ENCODE measurements at places on chromosomes 1 and 21. TPM values are rescaled to one million over a fixed set of nuclear protein-coding genes. Genes with fewer than 3 reads are reported as not detected.

- DNase-seq = peak; percentile 66
These were observed at the start of gene ECM1 for GRCh38 chr1:150507912-150508864. Gene ECM1 (plus strand): TSS chr1:150508109. CDS start chr1:150508210, 101 bp downstream.

SH2D1B gene
- polyA plus RNA-seq = not detected

- no peak for DNase-seq
These were observed 115.9 kb downstream of the LRRC53 start for GRCh38 chr1:74396462-74396861.

S100A7 gene
- polyA plus RNA-seq = not detected

GRCh38 chr1:220250681-220251080 lies 21.6 kb downstream of the RAB3GAP2 start:
- DNase-seq = no peak

- no peak for DNase-seq
These were observed 35.0 kb upstream of the SLC2A1 start for GRCh38 chr1:42993502-42994136.

DNA sequence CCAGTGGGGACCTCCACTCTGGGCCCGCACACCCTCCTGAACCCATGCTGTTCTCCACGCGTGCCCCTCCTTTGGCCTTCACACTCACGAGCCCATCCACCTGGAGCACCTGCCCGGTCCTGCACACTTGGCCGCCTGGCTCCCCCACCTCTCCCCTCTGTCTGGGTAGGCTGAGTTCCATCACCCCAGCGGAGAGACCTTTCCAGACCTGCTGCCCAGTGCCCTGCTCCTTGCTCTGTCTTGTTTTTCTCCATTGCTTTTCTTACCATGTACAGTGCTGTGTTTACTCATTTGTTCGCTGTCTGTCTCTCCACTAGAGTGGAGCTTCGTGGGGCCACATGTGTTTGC lies 351.0 kb upstream of the VAMP3 start:
- no peak for DNase-seq

- no peak for DNase-seq
These were observed 5.6 kb downstream of the LHX4 start for GRCh38 chr1:180235502-180236239.

TEDDM1 gene
- not detected for polyA plus RNA-seq

- no peak for DNase-seq
These were observed 120.4 kb downstream of the EDEM3 start for GRCh38 chr1:184634296-184634695.

PGLYRP3 gene
- polyA plus RNA-seq = not detected

DNA sequence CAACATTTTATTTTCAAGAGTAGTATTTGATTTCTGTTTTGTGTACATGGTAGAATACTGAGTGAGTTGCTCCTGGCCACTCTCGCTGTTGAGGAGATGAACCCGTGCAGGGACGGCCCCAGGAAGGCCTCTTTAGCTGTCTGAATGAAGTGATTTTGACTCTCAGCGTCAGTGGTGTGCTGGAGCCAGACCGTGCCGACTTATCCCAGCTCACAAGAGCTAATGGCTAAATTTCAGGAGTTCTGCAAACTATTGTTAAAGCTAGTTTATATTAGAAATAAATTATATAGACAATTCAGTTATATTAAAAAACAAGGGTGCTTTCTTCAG lies 111.2 kb upstream of the KIF26B start:
- DNase-seq = no peak

GRCh38 chr21:43854773-43855633 lies 10.0 kb upstream of the AGPAT3 start:
- no peak for DNase-seq

DNA sequence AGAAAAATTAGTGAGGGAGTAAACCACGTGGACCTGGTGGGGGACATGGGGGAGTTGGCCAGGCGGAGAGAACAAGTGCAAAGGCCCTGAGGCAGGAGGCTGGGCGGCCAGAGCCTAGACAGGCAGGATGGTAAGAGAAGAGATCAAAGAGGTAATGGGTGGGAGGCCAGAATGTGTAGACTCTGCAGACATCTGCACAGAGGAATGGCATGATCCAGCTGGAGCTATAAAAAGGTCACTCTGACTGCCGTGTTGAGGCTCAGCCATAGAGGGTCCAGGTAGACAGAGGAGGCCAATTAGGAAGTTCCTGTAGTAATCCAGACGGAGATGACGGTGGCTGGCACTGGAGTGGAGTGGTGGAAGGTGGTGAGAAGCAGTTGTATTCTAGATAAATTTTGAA lies 3.6 kb downstream of the H6PD start:
- no peak for DNase-seq

PTPRU gene
- 8.6 TPM for polyA plus RNA-seq

DNA sequence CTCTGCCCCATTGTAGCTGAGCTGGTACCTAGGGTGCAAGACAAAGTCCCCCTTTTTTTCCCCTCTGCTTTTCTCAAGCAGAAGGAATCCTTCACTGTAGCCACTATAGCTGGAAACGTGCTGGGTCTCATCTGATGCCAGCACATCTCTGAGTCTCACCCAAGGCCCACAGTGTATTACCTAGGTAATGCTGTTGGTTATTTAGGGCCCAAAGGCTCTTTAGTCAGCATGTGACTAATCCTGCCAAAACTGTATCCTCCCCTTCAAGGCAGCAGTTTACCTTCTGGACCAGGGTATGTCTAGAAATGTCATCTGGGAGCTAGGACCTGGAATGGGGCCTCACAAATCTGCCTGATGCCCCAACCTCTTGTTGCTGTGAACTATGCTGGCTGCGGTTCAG lies 423.4 kb downstream of the NUF2 start:
- DNase-seq = peak; percentile 59

GRCh38 chr1:51442198-51442597 lies 76.9 kb downstream of the EPS15 start:
- no peak for DNase-seq

IGSF9 gene
- 9.3 TPM for polyA plus RNA-seq

DNA sequence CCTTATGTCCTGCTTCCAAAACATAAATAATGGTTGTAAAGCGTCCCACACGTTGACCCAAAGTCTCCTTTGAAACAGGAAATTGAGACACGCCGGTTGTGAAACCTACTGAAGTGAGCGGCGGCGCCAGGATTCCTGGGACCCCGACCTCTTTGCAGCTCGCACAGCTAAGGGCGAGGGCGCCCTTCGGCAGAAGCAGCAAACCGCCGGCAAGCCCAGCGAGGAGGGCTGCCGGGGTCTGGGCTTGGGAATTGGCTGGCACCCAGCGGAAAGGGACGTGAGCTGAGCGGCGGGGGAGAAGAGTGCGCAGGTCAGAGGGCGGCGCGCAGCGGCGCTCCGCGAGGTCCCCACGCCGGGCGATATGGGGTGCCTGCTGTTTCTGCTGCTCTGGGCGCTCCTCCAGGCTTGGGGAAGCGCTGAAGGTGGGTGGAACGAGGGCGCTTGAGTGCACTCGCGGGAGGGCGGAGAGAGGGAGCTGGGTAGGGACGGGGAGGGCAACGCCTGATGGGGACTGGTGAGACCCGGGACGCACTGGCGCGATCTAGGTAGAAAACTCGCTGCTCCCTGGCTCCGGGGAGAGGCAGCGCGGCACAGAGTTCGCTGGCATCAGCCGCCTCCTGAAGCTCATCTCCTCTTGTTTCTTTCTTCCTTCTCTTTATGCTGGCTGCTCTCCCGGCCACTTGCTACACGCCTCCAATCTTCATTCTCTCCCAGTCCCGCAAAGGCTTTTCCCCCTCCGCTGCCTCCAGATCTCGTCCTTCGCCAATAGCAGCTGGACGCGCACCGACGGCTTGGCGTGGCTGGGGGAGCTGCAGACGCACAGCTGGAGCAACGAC lies at the start of gene CD1D:
Gene CD1D, plus strand, starts transcription at position 155 of the 836 bp plus-strand sequence. Its CDS starts 207 bp downstream, at position 362.
- peak; percentile 36 for DNase-seq

DNA sequence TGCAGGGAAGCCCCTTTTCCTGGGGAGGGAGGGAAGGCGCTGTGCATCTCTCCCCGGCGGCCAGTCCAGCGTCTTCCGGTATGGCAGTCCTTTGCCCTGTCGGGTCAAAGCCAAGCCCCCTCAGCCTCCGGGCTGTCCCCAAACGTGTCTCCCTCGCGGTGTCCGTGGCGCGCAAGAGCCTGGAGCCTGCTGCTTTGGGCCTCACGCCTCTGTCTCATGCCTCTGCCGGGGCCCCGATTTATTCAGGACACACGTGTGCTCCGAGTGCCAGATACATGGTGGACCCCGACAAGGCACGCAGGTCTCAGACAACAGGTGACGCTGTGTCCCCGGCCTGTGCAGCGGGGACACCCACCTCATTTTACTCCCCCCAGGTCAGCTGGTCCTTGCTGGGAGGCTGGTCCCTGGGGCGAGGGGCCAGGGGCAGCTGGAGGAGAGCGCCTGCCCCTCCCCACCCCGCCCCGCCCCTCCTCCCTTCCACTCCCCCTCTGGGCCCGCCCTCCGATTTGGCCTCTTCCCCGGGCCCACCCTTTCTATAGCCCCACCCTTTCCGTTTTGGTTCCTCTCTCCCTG lies 176.7 kb downstream of the CAMTA1 start:
- DNase-seq = no peak

GRCh38 chr21:16079830-16080229 lies 350.0 kb downstream of the USP25 start:
- peak; percentile 33 for DNase-seq

NASP gene
- polyA plus RNA-seq = 112 TPM

- DNase-seq = no peak
These were observed 11.1 kb downstream of the ATP6V1G3 start for GRCh38 chr1:198529414-198529813.

DNA sequence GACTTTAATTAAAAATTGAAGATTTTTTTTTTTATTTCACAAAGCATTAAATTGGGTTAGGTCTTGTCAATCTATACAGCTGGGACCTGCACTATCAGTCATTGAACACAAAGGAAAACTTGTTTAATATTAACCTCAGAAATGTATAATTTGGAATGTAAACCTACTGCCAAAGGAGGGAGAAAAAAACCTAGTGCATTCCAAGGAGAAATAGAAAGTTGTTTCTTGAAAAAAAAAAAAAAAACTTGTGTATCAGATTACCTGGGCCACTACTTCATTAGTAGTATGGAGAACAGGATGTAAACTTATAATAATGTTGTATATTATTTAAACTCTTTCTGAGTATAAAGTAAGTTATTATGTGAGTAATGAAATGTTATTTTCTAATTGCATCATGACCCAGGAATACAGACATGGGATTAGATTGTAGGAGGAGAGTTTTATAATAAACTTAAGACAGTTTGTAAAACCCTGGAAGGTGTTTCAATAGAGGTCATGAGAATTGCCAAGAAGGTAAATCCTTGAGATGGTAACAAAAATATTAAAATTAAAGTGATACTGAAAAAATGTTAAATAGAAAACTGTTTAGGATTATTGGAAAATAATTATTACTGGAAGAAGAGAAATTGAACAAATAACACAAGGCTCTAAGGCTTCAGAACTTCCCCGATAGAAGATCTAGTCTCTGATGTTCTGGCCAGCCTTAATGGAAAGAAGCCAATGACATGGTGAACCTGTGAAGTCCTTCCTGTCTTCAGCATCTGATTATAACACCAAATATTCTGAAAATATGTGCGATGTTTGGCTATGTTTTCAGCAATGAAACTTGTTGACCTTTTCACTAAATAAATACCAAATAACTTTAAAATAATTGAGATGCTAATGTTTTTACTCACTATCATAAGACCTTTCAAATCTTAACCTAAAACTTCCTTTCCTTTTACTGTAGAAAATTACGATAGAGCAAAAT lies 412.8 kb upstream of the LYPLAL1 start:
- no peak for DNase-seq

- DNase-seq = no peak
These were observed 30.7 kb downstream of the GNG12 start for GRCh38 chr1:67802565-67802964.

- DNase-seq = peak; percentile 85
These were observed 44.2 kb downstream of the PRRX1 start for GRCh38 chr1:170707959-170708655.

TMPRSS15 gene
- not detected for polyA plus RNA-seq

RUSC1 gene
- polyA plus RNA-seq = 59.7 TPM

NTNG1 gene
- polyA plus RNA-seq = 3.7 TPM

E2F2 gene
- polyA plus RNA-seq = 0.37 TPM

DNA sequence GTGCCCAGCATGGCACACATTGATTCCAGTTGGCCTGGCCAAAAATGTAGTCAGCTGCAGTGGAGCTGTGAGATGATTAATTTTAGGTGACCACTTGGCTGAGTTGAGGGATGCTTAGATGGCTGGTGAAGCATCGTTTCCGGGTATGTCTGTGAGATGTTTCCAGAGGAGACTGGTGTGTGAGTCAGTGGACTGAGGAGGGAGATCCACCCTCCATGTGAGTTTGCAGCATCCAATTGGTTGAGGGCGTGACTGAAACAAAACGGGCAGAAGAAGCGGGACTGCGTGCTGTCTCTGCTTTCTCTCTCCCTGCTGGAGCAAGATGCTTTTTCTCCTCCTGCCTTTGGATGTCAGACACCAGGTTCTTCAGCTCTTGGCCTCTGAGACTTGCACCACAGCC lies 68.2 kb upstream of the DSCAM start:
- no peak for DNase-seq

DNA sequence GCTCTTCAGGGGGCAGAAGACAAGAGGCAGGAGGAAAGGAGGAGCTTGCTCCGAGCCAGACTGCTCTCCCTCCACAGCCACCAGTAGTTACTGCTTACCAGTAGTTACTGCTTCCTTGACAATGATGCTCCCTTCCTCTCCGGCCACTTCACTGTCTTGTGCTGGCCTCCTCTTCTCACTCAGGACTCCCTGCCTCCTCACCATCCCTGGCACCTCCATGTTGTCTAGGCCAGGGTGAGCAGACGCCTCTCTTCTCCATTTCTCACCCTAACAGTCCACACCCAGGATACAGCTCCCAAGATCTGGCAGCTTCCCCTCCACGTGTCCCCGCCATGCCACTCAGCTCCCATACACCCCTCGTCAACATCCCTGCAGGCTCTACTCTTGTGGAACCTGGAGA lies 82.4 kb upstream of the TLR5 start:
- no peak for DNase-seq

- DNase-seq = no peak
These were observed 82.4 kb upstream of the VAMP3 start for GRCh38 chr1:7688659-7689058.

HSD3B2 gene
- polyA plus RNA-seq = not detected

SLC37A1 gene
- 3.2 TPM for polyA plus RNA-seq

GRCh38 chr1:63955370-63956145 lies 181.7 kb downstream of the ROR1 start:
- no peak for DNase-seq

CD1C gene
- not detected for polyA plus RNA-seq

DNA sequence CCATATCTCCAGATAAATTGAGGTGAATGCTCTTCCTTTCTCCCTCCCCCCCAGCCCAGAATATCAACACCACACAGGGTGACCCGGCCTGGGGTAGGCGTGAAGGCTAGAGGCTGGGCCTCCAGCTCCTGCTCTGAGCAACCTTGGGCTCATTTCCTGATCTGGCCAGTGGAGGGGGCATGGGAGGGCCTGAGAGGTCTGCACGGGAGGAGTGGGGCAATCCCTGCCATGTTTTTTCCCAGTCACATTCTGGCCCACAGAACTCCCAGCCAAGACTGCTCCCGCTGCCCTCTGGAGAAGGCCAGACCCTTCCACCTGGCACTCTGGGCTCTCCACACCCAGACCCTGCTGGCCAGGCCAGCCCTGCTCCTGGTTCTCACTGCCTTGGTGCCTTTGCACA lies 3.9 kb downstream of the CLDN19 start:
- DNase-seq = peak; percentile 49

DNA sequence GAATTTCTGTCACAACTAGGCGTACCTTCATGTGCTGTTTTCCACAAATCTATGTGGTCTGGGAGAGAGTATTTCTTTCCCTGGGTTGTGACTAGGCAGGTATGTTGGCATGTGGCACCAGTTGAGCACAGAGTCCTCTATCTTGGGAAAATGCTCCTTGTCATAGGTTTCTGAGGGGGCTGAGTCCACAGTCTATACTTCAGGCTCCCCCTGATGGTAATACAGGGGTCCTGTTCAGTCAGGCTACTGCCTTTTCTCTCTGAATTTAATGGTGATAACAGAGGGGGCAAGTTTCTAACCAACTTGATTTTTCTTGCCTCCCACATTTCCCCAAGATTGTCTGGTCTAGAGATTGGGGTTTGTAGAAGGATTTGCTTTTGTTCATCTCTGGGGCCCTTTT lies 35.8 kb downstream of the VANGL1 start:
- DNase-seq = no peak

Data from foreskin keratinocyte (primary cell).